ENCODE measurements at places on chromosomes 1 and 21.

DNA sequence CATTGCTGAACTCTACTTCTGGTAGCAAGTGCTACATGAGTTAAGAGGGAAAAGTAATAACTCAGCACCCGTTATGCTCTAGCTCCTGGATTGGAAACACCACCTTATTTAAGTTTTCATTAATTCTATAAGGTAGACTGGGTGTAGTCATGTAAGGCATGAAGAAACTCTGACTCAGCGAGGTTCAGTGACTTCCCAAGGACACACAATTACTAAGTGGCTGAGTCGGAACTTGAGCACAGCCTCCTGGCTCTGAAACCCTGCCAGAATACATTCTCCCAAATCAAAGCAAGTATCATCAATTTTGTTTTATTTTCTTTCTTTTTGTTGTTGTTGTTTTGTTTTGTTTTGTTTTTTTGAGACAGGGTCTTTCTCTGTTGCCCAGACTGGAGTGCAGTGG is 29.1 kb upstream of the SCCPDH start:
- DNase-seq, result no peak

- no peak for DNase-seq
These were observed 11.2 kb downstream of the LRRC42 start for GRCh38 chr1:53957194-53957818.

GRCh38 chr1:75811211-75811981 is 14.7 kb downstream of the MSH4 start:
- no peak for DNase-seq

DNA sequence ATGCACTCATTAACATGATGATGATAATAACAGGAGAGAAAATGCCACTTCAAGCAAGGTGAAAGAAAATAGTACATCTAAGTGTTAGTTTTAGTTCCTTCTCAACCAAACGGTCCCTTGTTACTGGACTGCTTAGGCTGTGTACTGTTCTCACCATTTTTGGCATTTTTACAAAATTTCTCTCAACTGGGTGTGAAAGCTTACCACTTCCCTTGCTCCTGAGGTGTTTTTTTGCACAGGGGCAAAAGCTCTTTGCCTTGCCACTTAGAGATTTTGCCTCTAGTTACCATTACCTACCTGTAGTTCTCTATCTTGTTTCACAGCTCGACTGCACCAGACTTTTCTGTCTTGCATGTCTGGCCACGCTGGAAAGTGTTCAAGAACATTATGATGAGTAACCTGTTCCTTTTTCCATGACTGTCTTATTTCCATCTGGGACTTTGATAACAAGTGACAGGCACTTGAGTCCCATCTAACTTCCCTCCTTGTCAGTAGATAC is 10.7 kb downstream of the NEK7 start:
- DNase-seq, result no peak

- no peak for DNase-seq
These were observed 50.9 kb upstream of the CNIH3 start for GRCh38 chr1:224565186-224565585.

DNA sequence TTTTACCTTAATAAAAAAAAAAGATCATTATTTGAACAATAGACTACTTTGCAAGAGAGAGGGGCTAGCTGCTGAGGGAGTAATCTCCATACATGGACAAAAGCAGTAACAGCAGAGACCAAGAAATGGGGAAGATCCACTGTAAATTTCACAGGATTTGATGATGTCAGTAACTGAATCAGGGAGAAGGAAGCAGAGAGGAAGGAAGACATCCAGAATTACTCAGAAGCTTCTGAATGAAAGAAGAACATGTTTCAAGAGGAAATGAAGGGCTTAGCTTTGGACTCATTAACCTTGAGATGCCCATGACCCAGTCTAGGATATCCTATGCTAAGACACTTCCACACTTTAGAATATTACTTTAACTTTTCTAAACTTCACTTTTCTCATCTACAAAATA is 60.4 kb downstream of the SLC44A5 start:
- DNase-seq, result no peak

DNA sequence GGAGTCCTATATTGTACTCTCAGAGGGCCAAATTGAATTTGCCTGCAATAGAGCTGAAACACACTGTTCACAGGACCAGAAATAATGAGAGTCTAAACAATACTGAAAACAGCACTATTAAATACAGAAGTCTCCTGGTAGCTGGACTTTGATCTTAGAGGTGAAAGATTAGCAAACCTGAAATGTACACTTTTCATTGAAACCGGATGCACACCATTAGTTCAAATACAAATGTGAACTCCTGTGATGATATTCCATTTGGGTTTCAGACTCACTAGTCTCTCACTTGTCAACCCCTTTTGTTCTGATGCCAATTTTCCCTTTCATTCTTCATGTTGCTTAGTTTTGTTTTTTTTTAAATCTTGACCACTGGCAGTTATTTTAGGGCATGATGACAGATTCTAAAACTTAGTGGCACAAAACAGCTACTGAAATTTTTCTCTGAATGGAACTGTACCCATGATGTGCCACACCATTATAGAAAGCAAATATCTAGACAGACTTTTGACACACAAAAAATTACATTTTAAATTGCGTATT is 5.9 kb upstream of the TNFSF4 start:
- DNase-seq, result no peak

- no peak for DNase-seq
These were observed 1.5 kb downstream of the S100PBP start for GRCh38 chr1:32818804-32819541.

GRCh38 chr1:172180501-172181285 is 239.8 kb upstream of the C1orf105 start:
- no peak for DNase-seq

DNA sequence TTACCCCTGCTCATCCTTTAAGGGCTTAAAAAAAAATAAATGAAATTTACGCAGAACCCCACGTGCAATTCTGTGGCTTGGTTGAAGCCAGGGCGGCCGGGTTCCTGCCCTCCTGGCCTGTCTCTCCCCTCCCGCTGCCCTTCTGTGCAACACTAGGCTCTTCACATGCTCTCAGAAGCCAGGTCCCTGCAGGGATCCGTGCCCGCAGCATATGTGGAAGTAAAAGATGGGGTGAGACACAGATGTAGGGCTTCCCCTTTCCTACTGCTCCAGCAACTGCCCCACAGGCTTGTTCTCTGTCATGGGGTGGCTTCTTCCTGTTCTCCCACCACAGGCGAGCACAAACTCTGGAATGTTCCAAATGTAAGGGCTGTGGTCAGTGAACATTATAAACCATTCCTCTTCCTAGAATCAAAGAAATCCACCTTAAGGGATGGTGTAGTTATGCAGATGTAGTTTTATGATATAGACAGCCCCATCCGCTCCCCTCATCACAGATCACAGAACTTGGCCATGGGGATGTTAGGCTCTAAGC is 535.4 kb downstream of the KIF26B start:
- no peak for DNase-seq

GRCh38 chr1:119885903-119886783 is 10.2 kb downstream of the ADAM30 start:
- DNase-seq, result peak; percentile 65

GRCh38 chr1:26618561-26618960 is 77.3 kb upstream of the ARID1A start:
- DNase-seq, result no peak

DNA sequence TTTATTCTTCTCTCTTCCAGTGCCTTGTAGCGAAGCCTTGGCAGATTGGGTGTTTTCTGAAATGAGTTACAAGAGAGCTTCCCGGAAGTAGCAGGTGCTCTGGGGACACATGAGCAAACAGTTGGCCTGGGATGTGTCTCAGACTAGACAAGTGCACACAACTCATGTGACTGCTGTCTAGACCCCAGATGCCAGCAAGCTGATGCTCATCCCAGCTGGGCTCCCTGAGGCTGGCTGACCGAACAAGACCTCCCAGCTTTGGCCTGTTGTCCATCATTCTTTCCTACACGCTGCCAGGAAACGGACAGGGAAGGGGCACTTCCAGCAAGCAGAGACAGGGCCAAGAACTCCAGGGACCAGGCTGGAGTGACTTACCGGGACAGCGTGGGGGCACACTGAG is 18.7 kb upstream of the CSF1 start:
- no peak for DNase-seq

- peak; percentile 69 for DNase-seq
These were observed 24.7 kb downstream of the HMGCS2 start for GRCh38 chr1:119743776-119744597.

DNA sequence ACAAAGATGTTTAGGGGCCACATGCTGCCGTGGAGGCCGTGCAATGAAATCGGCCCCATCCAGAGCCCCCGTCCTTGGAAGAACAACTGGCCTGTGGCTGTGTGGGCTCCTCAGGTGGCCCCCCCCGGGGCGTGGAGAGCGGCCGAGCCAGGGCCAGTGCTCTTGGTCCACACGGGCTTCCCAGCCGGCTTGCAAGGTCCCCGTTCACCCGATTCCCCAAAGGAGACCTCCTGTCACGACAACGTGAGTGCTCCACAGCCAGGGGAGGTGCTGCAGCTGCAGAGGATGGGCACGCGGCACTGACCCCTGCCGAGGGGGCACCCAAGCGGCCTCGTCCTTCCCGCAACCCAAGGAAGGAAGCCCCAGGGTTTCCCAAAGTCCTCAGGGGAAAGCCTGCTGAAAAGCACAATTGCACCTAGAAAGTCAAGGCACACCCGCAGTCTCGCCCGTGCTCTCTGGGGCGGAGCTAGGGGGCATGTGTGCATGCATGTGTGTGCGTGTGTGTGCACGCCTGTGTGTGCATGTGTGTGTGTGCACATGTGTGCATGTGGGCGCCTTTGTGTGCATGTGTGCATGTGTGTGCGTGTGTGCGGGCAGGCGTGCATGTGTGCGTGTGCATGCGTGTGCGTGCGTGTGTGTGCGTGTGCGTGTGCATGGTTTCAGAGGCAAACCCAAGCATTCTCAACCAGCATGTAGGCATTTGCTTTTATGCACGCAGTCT is 48.2 kb downstream of the SLX9 start:
- peak; percentile 12 for DNase-seq

GRCh38 chr21:32253215-32253641 is 25.6 kb downstream of the MIS18A start:
- DNase-seq, result peak; percentile 32

DNA sequence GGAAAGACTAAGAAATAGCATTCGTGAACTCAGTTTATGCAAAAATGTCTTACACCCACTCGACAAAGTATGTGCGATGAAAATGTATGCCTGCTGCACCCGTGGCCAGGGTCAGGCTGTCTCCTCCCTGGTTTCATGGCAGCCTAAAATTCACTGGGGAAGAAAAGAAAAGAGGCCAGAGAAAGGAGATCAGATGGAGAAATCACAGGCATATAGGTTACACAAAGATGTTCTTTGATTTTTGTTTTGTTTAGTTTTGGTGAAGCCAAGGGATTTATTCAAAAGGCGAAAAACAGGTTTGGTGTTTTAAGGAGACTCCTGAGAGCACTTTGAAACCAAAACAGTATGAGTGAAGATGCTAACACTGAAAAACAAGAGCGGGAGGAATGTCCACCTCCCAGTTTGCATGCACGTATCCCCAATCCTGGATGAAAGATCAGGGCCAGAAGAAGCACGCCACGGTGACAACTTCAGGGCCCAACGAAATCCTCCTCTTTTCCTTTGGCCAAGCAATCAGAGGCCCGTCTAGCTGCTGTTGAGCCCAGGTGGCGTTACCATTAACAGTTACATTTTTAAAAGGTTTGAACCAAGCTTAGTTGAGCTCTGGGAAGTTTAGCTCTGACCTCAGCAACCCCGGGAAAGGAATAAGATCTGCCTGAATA is 992 bp upstream of the SSX2IP start:
- DNase-seq, result no peak

- no peak for DNase-seq
These were observed 56.3 kb downstream of the DDR2 start for GRCh38 chr1:162688521-162688920.

- peak; percentile 57 for DNase-seq
These were observed 118.7 kb downstream of the RGS2 start for GRCh38 chr1:192927496-192927895.

DNA sequence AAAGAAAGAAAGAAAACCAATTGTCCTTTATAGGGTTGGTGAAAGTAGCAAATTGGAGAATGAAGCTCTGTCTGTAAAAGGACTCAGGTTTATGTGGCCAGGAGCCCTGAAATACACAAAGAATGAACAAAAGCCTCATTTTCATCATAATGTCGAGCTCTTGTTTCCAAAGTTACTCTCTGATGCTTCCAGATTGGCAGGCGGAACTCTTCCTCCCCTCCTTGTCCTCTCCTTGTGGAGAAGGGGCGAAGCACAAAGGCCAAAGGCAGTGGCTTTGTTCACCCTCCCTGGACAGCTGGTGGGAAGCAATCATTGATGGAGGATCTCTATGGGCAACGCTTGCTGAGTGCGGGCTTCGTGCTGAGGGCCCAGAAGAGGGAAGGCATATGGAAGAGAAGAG is 5.6 kb downstream of the CA6 start:
- DNase-seq, result no peak

- no peak for DNase-seq
These were observed 31.5 kb downstream of the PAPPA2 start for GRCh38 chr1:176494436-176494835.

DNA sequence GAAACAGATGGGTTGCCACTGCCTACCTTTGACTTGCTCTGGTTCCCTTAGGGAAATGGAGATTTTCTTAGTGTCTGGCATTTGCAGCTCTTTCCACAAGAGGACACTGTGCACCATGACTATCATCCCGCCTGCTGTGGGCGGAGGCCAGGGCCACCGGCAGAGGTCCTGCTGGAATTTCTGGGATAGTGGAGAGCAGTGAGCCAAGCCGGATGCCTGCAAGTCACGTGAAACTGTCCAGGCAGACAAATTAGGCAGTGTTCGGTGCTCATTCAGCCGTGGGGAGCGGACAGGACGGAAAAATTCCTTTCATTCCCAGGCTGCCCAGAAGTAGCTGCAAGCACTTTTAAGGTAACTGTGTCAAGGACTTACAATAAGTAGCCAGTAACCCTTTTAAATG is 43.4 kb downstream of the IGSF5 start:
- DNase-seq, result peak; percentile 63

DNA sequence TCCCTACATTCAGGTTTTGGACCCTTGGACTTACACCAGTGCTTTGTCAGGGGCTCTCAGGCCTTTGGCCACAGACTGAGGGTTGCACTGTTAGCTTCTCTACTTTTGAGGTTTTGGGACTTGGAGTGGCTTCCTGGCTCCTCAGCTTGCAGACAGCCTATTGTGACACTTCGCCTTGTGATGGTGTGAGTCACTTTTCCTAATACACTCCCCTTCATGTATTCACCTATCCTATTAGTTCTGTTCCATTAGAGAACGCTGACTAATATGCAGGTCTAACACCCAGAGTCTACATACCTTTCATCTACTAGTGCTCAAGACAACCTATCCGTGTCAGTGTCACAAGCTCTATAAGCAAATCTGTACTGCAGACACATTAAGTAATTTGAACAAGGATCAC is 605.3 kb downstream of the KCNT2 start:
- DNase-seq, result no peak

GRCh38 chr1:202909494-202909893 is 17.5 kb downstream of the KLHL12 start:
- no peak for DNase-seq
